ENCODE measurements at places on chromosomes 11 and 22. TPM values are rescaled to one million over a fixed set of nuclear protein-coding genes. Genes with fewer than 3 reads are reported as not detected.

The HMOX1 gene
- 19.9 TPM for total RNA-seq

The SRPRA gene
- 52.3 TPM for total RNA-seq

The YPEL4 gene
- total RNA-seq: 1.0 TPM

The SOX10 gene
- not detected for total RNA-seq

The DEUP1 gene
- total RNA-seq: not detected

The KRTAP5-2 gene
- total RNA-seq: not detected

The SLC1A2 gene
- total RNA-seq: 2.0 TPM

Measured in pericardium fibroblast (primary cell).